ENCODE measurements at places on chromosomes 2 and 18.

GRCh38 chr18:33446604-33447003 lies 6.1 kb upstream of the CCDC178 start:
- no peak for DNase-seq

DNA sequence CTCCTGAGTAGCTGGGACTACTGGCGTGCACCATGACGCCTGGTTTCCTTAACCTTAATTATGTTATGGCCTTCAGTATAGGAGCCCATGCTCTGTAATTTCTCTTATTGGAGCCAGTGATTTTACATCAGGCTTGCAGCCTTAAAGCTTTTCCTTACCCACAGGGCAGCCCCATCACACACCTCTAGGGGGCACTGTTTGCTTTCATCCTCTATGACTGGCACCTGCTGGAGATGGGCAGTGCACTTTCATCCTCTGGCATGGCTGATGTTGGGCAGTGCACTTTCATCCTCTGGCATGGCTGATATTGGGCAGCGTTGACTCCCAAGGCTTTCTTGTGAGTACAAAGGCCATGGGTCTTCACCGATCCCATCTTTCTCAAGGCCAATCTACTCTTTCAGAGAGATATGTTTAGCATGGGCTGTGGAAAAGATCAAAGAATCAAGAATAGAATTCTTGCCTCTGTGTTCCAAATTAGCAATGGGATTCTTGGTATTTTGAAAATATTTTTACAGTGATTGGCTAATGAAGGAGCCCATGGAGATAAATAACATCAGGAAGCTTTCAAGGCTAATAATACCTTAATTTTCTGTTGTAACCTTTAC lies 80.7 kb upstream of the MEX3C start:
- peak; percentile 20 for DNase-seq

DNA sequence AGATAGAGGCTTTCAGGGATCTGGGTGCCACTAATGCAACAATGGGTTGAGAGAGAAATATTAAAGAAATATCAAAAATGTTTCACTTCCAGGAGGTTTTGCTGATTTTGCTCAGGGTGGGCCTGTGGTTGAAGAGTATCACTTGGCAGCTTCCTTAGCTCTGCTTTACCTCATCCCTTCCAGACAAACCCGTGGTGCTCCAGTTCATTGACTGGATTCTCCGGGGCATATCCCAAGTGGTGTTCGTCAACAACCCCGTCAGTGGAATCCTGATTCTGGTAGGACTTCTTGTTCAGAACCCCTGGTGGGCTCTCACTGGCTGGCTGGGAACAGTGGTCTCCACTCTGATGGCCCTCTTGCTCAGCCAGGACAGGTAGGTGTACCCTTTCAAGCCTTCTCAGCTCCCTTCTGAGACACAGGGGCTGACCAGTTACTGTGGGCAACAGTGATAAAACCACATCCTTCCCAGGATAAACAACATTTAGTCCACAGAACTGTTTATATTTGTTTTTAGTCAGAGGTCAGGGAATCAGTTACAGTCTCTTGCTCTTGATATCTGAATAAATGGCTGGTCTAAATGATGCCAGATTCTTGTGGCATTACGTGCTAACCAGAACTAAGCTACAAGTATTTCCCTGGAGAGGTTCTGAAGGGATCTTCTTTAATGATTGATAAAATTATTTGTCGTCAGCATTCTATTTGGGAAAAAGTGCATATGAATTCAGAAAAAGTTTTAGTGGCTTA lies 7.0 kb downstream of the SLC14A1 start:
- DNase-seq = no peak

- no peak for DNase-seq
These were observed 258.9 kb downstream of the NAPG start for GRCh38 chr18:10784596-10785202.

DNA sequence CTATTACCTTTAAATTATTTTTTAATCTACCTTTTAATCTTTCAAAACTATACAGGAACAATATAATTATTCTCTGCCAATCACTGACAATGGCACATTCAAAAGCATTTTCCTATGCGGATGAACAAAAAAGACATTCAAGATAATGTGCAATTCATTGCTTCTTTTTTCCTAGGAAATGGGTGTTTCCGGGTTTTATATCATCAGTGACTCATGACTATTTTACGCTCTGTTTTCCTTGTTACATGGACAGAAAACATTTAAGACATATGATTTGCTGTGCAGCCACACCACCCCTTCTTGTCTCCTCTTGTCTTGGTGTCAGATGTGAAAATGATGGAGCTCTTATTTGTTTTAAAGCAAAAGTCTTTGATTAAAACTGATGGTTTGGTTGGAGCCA lies 184.7 kb upstream of the LINC00305 start:
- no peak for DNase-seq

GRCh38 chr2:6103949-6104348 lies 411.8 kb downstream of the SOX11 start:
- DNase-seq = no peak

- peak; percentile 35 for DNase-seq
These were observed 580.8 kb downstream of the ERBB4 start for GRCh38 chr2:211957799-211958198.

GRCh38 chr2:219852626-219853025 lies 225.2 kb downstream of the SLC4A3 start:
- DNase-seq = no peak

DNA sequence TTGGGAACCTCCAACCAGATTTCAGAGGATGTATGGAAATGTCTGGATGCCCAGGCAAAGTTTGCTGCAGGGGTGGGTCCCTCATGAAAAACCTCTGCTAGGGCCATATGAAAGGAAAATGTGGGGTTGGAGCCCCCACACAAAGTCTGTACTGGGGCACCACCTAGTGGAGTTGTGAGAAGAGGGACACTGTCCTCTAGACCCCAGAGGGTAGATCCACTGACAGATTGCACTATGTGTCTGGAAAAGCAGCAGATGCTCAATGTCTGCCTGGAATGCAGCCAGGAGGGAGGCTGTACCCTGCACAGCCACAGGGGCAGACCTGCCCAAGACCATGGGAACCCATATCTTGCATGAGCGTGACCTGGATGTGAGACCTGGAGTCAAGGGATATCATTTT lies 573.7 kb upstream of the NXPH2 start:
- DNase-seq = no peak

DNA sequence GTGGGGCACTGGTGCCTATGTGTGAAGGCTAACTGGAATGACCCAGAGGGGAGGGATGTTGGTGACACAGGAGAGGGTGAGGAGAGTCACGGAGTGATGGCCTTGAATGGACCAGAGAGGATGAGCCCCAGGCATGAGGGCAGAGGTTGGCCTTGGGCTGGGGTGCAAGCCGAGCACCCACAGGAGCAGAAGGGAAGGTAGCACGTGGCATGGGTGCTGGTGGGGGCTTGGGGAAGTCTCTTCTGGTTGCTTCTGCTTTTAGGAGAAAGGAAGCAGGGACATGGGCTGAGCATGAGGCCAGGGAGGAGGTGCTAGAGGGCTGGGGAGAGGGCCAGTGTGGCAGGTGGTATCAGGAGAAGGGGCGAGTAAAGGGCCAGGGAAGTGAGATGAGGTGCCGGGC lies 183.8 kb downstream of the DYSF start:
- DNase-seq = no peak

DNA sequence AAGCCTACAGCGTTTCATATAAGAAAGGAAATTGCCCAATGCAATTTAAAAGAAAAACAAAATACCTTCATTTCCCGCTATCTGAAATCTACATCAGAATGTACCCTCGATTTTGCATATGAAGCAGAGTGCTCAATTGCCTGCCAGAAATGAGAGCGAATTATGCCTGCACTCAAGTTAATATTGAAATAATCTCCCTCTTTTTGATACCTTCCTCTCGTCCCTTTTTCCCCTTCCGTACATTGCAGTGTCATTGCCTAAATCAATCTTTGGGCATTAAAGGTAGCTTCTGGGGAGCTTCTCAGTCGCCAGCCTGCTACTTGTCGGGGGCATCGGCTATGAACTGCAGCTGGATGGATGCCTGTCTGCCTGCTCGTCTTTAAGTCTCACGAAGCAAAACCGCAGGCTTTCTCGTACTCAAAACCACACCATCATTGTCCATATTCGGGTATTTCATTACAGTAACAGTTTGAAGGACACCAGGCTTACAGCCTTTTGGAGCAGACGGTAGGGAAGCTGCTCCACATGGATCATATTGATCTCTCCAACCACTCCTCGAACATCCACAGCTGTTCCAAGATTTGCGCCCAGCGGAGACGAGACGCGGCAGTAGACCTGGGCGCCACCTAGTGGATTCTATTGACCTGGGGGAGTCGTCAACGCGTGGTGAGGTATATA lies 64.0 kb upstream of the HNRNPA3 start:
- peak; percentile 59 for DNase-seq

GRCh38 chr2:24009680-24010476 lies at the start of gene MFSD2B:
MFSD2B (plus strand) TSS chr2:24010085; CDS start chr2:24010097, 12 bp downstream.
- DNase-seq = peak; percentile 58

GRCh38 chr2:148819019-148819585 lies 55.9 kb upstream of the KIF5C start:
- DNase-seq = no peak

- no peak for DNase-seq
These were observed 108.7 kb downstream of the RGPD3 start for GRCh38 chr2:106359512-106359911.

- DNase-seq = no peak
These were observed 2089.7 kb upstream of the CELF4 start for GRCh38 chr18:39655341-39655740.

DNA sequence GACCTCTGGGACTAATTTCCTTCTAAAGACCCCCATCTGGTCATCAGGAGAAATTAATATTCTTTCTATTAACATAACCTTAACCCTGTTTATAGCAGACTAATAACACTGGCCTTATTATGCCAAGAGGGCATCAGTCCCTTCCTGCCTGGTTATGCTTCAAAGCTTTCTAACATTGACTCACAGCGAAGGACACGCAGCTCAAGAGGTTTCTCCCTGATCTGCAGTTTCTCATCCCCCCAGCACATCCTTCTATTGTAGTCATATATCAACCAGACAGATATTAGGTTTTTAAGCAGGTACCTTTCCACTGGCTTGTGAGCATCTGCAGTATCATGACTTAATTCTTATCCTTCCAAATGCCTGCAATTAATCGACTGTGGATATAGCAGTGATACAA lies 100.0 kb upstream of the CXCR4 start:
- no peak for DNase-seq

DNA sequence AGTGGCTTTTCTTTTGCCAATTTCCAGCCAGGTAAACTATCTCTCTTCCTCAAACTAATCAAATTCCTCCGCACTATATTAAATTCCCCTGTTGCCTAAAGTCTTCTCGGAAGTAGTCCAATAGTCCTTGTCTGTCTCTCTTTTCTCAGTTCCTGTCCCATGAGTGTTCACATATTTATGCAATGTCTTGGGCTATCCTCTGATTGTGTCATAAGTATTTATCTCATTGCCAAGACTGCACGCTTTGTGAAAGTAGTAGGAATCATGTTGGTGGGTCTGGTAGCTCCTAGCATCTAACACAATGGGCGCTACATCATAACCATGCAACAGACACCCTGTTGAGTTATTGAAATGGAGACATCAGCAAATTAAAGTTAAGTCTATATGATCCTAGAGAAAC lies 59.9 kb upstream of the POU3F3 start:
- no peak for DNase-seq

- DNase-seq = peak; percentile 64
These were observed 23.6 kb upstream of the RBM44 start for GRCh38 chr2:237774811-237775553.

DNA sequence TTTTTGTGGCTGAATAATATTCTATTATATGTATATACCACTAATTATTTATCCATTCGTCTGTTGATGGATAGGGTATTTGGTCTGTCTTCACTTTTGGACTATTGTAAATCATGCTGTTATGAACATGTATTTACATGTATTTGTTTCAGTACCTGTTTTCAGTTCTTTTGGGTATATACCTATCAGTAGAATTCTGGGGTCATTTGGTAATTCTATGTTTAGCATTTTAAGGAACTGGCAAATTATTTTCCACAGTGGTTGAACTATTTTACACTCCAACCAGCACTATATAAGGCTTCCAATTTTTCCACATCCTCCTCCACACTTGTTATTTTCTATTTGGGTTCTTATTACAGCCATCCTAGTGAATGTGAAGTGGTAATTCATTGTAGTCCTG lies 12.4 kb upstream of the TANK start:
- DNase-seq = no peak

DNA sequence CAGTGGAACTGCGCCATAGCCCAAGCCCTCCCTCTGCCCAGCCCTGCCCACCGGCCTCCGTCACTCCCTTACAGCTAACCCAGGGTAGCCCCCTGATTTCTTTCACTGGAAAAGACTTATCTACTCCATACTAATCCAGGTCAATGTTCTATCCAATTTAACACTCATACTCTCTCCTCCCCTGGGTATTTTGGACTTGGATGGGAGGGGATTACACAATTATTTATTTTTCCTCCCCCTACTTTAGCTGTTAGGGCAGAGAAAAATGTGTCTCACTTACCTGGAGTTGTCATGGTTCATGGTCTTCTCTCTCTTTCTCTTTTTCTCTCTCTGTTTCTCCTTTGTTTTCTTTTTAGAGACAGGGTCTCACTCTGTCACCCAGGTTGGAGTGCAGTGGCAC lies 100.6 kb upstream of the ST8SIA3 start:
- DNase-seq = no peak

- DNase-seq = no peak
These were observed 90.5 kb downstream of the LAMA3 start for GRCh38 chr18:23779696-23780303.

- DNase-seq = no peak
These were observed 169.2 kb downstream of the ZFP36L2 start for GRCh38 chr2:43057026-43057741.

GRCh38 chr2:157996799-157997198 lies 104.9 kb upstream of the UPP2 start:
- no peak for DNase-seq

GRCh38 chr2:57205241-57205640 lies 841.4 kb upstream of the VRK2 start:
- no peak for DNase-seq

GRCh38 chr18:49021433-49022129 lies 70.8 kb upstream of the SMAD7 start:
- peak; percentile 71 for DNase-seq
